ENCODE measurements at places on chromosomes 3 and 15.

- DNase-seq, result no peak
Measured at GRCh38 chr3:31937225-31937624, 43.8 kb downstream of the OSBPL10 start.

- DNase-seq, result no peak
Measured at GRCh38 chr15:100115066-100115710, 226.6 kb downstream of the ADAMTS17 start.

- no peak for DNase-seq
Measured at GRCh38 chr3:128252083-128252482, 98.8 kb downstream of the EEFSEC start.

GRCh38 chr3:141524988-141525387, 38.2 kb downstream of the RASA2 start:
- no peak for DNase-seq

- DNase-seq, result peak; percentile 60
Measured at GRCh38 chr3:112056451-112056929, 22.0 kb downstream of the TMPRSS7 start.

DNA sequence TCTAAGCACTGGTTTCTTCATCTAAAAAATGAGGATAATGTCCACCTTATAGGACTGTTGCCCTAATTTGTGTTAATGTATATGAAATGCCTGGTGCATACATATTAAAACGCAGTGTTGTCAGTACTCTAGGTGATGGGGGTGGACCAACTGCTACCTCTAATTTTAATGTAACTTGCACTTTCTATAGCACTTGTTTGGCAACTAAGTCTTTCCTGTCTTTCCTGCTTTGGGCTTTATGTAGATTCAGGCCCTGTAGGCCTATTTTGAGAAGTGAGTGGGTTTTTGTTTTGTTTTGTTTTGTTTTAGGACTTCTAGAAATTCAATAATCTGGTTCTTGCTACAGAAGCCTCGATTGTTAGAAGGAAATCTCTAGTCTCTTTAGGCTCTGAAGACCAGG, 21.2 kb downstream of the SLC7A14 start:
- no peak for DNase-seq

- peak; percentile 93 for DNase-seq
Measured at GRCh38 chr3:115790759-115791158, 167.4 kb downstream of the GAP43 start.
